GM12878 (cell line): ENCODE measurements at places on chromosomes 11 and 22. TPM values are rescaled to one million over a fixed set of nuclear protein-coding genes. Genes with fewer than 3 reads are reported as not detected.

Gene CSNK2A3
- 0.29 and 0.95 TPM in 2 replicates for total RNA-seq

Gene LRRN4CL
- total RNA-seq: not detected in 2 replicates

Gene GRIK4
- total RNA-seq: 1.0 and 1.3 TPM in 2 replicates

Gene CDK2AP2
- 58.8 and 60.7 TPM in 2 replicates for total RNA-seq

Gene APOL6
- total RNA-seq: 16.2 and 16.9 TPM in 2 replicates

Gene CSRP3
- not detected in 2 replicates for total RNA-seq

Gene SYT8
- total RNA-seq: 0.19 TPM in 1 of 2 replicates, not detected in the other

Gene VSIG2
- total RNA-seq: 0.31 and 0.40 TPM in 2 replicates

Gene GDPD4
- total RNA-seq: not detected in 2 replicates

Gene CD248
- 0.13 and 0.21 TPM in 2 replicates for total RNA-seq

Gene EXPH5
- total RNA-seq: 9.2 and 11.1 TPM in 2 replicates

Gene BEST1
- 0.08 and 0.13 TPM in 2 replicates for total RNA-seq

Gene PRPF19
- total RNA-seq: 165 and 170 TPM in 2 replicates

Gene APOL4
- total RNA-seq: 0.13 TPM in 1 of 2 replicates, not detected in the other

Gene FJX1
- total RNA-seq: 25.9 and 26.1 TPM in 2 replicates

Gene NRXN2
- 0.29 and 0.74 TPM in 2 replicates for total RNA-seq

Gene YDJC
- 55.7 and 58.4 TPM in 2 replicates for total RNA-seq

Gene SERPING1
- 1.3 and 1.4 TPM in 2 replicates for total RNA-seq

Gene OR4A16
- not detected in 2 replicates for total RNA-seq

Gene OR51I1
- total RNA-seq: not detected in 2 replicates

Gene MMP8
- not detected in 2 replicates for total RNA-seq

Gene TMEM86A
- not detected in 2 replicates for total RNA-seq

Gene UPK3A
- total RNA-seq: not detected in 2 replicates

Gene OSBP
- 34.9 and 36.0 TPM in 2 replicates for total RNA-seq

Gene IGF2
- total RNA-seq: 0.35 and 0.41 TPM in 2 replicates

Gene FOLR2
- total RNA-seq: 1.4 and 1.5 TPM in 2 replicates

Gene ARHGAP20
- not detected in 2 replicates for total RNA-seq

Gene TMEM123
- 124 and 146 TPM in 2 replicates for total RNA-seq

Gene FAM227A
- 0.33 and 0.53 TPM in 2 replicates for total RNA-seq

Gene PICK1
- 11.6 and 15.9 TPM in 2 replicates for total RNA-seq

Gene RPS3
- 4,496 and 4,555 TPM in 2 replicates for total RNA-seq
